NCI-H146 (cell line): ENCODE measurements at places on chromosomes 7 and 10.

GRCh38 chr7:29488977-29489376 is 74.7 kb upstream of the PRR15 start:
- no peak for DNase-seq

GRCh38 chr10:116809483-116810119 is 39.7 kb upstream of the ENO4 start:
- no peak for DNase-seq

DNA sequence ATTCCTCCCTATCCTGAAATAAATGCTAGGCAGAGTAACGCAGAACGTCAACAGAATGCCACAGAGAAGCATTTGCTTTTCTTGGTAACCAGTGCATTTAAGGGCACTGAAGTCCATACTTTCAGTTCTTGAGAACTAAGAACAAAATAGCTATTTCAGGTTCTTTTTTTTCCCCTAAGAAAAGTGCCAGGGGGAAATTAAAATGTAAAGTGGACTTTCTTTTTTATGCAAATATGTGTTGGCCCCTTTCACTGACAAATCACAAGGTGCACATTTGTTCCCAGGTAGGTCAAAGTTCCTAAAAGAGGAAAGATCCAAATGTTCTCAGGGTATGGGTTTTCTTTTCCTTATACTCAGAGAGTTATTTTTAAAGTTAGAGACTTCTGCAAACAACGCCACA is 151.5 kb downstream of the HPSE2 start:
- no peak for DNase-seq

DNA sequence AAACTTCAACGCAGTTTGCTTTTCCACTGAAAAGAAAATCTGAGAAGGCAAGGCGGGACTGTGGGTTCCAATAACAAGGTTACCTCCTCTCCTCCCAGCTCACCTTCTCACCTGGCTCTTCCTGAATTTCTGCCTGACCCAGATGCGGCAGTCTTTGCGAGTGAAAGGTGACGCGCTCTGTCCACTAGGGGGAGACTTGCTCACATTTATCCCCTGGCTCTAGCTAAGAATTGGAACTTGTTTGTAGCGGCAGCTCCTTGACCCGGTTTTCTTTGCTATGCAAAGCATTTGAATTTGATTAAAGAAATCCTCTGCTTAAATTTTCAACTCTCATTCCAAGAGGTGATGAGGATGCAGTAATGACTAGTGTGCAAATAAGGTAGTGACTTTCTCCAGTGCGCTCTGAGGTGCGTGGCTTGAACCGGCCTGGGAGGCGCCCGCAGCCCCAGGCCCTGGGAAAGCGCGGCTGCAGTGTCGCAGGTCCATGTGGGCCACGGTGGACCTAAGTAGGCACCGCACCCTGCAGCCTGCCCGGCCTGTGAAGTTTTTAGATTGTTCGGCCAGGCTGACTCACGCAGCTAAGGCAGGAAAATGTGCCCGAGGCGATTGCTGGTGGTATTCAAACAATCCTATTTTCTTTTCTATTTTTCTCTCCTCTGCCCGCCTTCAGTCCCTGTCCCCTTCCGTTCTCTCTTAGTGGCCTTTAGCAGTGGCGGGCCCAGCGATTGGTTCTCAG is 336.9 kb upstream of the NPSR1 start:
- DNase-seq = peak; percentile 42

DNA sequence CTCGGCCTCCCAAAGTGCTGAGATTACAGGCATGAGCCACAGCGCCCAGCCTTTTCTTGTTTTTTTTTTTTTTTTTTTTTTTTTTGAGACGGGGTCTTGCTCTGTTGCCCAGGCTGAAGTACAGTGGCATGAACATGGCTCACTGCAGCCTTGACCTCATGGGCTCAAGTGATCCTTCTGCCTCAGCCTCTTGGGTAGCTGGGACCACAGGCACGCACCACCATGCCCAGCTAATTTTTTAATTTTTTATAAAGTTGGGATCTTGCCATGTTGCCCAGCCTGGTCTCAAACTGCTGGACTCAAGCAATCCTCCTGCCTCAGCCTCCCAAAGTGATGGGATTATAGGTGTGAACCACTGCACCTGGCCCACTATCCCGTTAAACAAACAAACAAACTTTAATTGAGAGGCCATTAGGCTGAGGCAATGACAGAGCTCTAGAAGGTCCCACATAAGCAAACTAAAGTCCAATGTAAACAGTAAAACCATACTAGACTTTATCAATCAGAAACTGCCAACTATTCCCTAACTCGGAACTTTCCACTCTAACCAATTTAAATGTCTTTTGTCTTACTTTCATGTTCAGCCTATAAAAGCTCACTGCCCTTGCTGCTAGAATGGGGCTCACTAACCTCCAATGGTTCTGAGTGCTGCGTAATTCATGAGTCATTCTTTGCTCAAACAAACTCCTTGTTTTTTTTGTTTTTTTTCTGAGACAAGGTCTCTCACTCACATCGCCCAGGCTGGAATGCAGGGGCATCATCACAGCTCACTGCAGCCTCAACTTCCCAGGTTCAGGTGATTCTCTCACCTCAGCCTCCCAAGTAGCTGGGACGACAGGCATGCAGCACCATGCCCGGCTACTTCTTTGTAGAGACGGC is 1.9 kb downstream of the DHX32 start:
- no peak for DNase-seq

GRCh38 chr7:36064676-36065075 is 88.4 kb upstream of the EEPD1 start:
- no peak for DNase-seq

- no peak for DNase-seq
These were observed 599.2 kb upstream of the PCDH15 start for GRCh38 chr10:55400075-55400849.

DNA sequence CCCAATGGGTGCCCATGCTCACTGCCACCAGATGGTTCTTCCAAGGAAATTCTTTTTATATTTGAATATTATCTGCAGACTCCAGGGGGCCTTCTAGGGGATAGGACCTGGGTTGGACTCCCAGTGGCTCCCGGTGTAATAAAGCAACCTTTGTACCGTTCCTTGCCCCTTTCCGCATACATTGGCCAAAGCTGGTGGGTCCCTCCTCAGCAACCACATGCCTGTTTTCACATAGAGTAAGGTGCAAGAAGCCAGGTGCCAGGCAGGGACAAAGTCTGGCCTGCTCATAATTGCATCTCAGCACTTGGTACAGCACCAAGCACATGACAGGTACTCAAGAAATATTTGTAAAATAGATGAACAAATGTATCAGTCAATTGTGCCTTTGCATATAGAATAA is 46.4 kb upstream of the PPP1R3C start:
- no peak for DNase-seq

- DNase-seq = no peak
These were observed 84.6 kb downstream of the VPS50 start for GRCh38 chr7:93316730-93317129.

DNA sequence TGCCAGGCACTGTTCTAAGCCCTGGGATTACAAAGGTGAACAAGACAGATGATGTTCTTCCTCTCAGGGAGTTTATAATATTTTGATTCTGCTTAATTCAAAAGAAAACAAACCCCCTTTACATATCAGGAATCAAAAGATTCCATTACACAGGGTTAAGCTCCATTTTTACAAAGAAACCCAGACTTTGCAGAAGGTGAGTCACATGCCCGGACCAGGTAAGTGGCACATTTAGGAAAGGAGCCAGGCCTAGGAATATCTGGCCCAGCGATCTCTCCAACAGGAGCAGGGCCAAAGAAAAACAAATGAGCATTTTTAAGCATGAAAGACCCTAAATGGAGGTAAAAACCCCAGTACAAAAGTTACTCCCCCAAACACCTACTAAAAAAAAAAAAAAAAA is 1.1 kb downstream of the STN1 start:
- no peak for DNase-seq

DNA sequence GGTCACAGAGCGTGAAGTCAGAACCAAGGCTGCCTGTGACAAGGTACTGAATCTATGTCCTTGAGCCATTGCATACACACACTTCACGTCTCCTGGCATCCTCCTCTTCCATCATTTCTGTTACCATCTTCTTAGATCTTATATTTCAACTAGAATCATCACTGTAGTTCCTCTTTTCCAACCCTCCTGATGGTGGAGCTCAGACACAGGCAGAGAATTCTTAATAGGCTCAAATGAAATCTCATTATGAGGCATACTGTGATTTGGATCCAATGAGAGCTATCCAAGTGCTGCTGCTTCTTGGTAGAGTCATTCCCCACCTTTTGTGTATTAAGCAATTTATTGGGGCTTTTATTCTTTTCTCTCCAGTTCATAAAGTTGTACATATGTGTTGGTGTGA is 113.2 kb downstream of the CALCR start:
- peak; percentile 16 for DNase-seq

- DNase-seq = no peak
These were observed 352.6 kb downstream of the ADRA2A start for GRCh38 chr10:111429288-111430028.

GRCh38 chr10:91909117-91909677 is at the start of gene FGFBP3:
Gene FGFBP3, minus strand, starts transcription at chr10:91909486. Its CDS starts 517 bp downstream, at chr10:91908969.
- peak; percentile 84 for DNase-seq

GRCh38 chr10:95532536-95532935 is 28.6 kb downstream of the SORBS1 start:
- DNase-seq = no peak

DNA sequence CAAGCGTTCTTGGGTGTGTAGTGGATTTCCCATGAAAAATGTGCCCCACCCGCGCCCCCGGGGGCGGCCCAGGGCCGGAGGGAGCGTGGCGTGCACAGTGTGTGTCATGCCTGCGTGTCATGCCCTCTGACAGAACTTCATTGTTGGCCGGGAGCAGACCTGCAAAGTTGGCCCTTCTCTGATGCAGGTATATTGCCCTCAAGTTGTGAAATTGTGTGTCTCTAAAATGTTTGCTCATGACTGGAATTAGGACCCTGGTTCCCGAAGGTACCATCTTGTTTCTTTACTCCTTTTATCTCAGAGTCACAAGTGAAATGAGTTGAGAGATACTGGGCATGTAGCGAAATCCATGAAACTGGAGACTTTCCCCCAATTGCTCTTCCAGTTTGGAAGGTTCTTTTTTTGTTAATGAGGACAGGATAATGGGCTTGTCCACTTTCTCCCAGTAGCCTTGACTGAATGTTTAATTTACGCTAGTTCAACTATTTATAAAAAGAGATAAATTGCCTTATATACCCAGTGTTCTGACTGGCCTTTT is 26.2 kb downstream of the ADK start:
- DNase-seq = peak; percentile 30

- DNase-seq = no peak
These were observed 14.2 kb downstream of the INPP5A start for GRCh38 chr10:132551808-132552130.

DNA sequence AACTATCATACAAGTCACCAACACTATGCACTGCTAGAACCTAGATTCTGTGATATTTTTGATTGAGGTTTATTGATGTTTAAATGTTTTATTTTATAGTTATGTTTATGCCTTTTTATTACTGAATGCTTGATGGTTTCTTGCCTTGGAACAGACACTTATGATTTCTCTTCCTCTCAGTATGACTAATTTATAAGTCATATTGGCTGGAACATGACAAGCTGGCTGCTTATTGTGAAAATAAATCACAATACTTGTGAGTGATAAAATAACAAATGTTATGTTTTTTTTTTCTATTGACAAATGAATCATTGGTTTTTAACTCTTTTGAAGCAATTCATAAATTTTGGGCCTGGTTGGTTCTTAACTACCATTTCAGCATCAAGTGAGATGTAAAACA is 142.0 kb upstream of the MALRD1 start:
- no peak for DNase-seq

- no peak for DNase-seq
These were observed 152.6 kb downstream of the PLXNA4 start for GRCh38 chr7:132423594-132424200.

- DNase-seq = no peak
These were observed 4.1 kb downstream of the ERCC6 start for GRCh38 chr10:49534670-49535381.

- DNase-seq = no peak
These were observed 62.7 kb downstream of the CALML3 start for GRCh38 chr10:5587151-5588079.

DNA sequence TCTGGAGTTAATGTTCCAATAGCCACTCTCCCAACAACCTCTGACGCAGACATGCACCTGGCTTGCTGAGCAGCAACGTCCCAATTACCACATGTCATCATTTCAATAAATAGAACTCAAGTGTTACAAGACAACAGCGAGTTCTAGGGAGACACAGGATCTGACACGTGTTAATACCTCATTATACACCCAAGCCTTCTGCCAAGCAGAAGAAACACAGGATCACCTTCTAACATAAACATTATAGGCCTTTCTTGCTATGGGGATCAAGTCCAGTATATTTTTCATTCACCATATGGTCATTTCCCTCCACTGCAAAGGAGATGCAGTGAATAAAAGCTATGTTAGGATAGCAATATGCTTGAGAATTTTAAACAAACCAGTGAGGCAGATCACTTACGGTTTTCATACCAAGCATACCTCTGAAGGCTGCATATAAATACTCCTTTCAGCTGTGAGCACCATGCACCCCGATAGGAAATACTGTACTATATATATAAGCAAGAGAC is 74.2 kb downstream of the JAZF1 start:
- DNase-seq = peak; percentile 80

DNA sequence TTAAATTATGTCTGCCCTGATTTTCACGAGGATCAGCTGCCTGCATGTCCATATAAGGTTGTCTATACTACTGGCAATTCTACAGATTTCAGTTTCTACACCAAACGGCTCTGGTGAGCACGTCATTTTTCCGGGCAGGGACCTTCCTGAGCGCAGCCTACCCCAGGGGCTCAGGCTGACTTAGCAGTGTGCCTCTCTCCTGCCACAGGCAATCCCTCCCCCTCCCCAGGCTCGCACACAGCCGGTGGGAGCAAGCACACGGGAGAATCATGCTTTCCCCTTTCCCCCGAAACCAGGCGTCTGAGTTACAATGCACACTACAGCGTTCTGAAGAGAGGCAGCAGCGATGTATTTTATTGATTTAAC is 1.7 kb downstream of the KLF6 start:
- DNase-seq = peak; percentile 77

DNA sequence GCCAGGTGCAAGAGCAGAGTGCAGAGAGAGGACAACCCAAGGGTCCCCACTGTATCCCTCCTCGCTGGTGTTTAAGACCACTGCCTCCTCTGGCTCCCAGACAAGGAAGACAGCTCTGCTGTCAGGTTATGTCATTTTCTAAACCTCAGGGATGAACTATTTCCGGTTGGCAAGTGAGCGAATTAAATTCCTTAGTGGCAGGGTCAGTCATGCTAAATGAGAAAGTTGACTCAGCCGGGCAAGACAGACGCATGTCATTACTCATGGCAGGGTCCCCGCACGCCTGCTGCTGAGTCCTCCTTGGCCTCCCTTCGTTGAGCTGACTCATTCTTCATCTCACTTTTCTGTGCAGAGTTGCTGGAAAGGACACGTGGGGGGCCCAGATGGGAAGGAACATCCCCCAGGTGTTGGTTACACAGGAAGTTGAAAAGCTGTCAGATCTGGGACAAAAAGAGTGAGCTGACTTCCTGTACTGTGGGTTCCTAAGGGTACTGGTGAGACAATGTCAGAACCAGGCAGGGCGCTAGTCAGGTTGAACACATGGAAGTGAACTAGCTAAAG is 47.1 kb upstream of the UCN3 start:
- DNase-seq = no peak

GRCh38 chr7:18163091-18163490 is 135.4 kb upstream of the PRPS1L1 start:
- no peak for DNase-seq

GRCh38 chr10:68086011-68086410 is 10.9 kb upstream of the HERC4 start:
- DNase-seq = no peak
